Panc1 (cell line): ENCODE measurements at places on chromosomes 5 and 9.

- DNase-seq, result no peak
Measured at GRCh38 chr5:1652873-1653697, 129.3 kb upstream of the LPCAT1 start.

DNA sequence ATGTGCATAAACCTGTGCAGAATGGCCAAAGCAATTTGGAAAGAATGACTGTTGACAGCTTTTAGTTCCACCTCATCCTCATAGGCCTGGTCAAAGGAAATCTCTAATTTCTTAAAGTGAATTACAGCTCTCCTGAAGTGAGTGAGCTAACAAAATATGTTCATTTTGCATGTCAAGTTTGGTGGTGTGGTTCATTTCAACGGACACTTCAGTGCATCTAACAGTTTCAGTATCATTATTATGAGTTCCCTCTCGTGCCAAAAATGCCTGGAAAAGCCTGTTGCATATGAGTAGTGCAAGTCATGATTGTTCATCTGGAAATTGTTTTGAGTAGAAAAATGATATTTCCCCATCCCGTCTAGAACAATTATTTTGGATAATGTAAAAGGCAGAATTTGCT lies 53.2 kb upstream of the HMHB1 start:
- DNase-seq, result no peak

GRCh38 chr9:118455788-118456187 lies 751.6 kb downstream of the TLR4 start:
- no peak for DNase-seq

DNA sequence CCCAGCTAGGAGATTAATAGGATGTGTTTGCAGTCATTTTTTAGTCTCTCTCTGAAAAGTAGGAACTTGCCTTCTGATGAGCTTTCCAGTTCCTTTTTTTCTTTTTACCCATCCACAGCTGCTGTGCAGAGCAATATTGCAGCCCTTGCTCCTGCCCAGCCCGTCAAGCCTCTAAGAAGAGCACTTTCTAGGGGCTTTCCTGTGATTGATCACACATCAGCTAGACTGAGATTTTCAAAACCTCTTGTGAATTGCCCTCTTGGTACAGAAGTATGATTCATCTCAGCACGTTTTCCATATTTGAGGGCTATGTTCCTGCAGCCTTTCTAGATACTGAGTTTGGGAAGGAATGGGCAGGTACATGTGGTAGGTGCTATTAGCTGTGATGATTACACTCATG lies 93.9 kb downstream of the GALNT10 start:
- DNase-seq, result no peak

GRCh38 chr5:56513141-56513540 lies 280.0 kb upstream of the ANKRD55 start:
- no peak for DNase-seq

DNA sequence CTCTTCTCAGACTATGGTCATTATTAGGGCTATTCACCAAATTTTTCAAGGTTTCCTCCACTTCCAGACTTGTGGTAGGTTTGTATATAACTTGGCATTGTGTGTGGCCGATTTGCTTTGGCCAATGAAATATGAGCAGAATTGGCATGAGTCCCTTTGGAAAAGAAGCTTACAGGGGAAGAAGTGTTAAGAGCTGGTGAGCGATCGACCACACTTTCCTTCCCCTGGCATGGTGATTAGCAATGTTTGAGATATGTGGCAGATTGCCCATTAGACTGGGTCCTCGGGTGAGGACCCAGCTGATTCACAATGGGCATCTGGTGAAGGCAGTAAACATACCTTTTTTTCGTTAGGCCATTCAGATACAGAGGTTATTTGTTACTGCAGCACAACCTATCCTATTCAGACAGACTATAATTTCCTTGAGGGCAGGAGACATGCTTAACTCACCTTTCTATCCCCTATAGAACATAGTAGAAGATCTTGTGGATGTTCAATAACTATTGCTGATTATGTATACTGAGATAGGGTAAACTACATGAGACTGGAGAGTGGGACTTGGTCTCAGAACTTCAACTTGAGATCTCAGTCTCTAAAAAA lies 62.8 kb upstream of the KLF9 start:
- DNase-seq, result no peak

DNA sequence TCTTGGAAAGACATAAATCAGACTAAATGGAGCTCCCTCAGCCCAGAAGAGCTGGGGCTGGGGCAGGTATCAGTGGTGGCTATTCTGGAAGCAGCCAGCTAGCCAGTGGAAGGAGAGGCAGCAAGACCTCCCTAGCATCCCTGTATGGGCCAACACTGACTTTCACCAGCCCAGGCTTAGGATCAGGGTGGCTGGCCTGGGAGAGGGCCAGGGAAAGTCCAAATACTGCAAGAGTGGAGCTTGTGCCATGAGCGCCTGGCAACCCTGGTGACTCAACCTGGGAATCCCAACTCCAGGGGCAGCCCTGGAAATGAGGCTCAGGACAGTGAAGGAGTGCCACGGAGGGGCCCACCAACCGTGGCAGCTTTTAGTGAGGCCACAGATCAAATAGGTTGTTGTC lies 7.6 kb upstream of the IRF1 start:
- DNase-seq, result no peak

DNA sequence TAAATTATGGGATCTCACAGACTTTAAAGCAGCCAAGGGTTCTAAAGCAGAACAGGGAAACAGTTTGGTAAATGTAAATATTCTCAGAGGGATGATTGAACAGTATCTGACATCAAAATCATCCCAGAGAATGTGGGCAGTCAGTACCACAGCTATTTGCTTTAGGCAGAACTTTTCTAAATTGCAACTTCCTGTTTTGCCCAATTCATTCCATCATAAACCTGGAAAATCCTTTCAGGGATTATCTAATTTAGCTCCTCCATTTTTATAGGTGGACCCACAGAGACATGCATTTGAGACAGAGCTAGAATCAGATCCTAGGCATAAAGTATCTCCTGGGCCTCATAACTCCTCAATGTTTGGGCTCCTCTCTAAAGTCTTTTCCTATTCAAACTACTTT lies 12.4 kb downstream of the NR6A1 start:
- no peak for DNase-seq

DNA sequence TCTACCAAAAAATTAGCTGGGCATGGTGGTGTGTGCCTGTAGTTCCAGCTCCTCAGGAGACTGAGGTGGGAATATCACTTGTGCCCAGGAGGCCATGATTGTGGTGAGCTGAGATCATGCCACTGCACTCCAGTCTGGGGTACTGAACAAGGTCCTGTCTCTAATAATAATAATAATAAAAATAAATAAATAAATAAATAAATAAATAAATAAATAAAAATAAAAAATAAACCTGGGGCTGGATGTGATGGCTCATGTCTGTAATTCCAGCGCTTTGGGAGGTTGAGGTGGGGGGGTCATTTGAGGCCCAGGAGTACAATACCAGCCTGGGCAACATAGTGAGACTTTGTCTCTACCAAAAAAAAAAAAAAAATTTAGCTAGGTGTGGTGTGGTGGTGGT lies 113.7 kb downstream of the ARHGEF28 start:
- DNase-seq, result no peak

GRCh38 chr9:2833096-2833495 lies 10.8 kb downstream of the PUM3 start:
- DNase-seq, result no peak
